SK-N-SH (cell line): ENCODE measurements at places on chromosomes 1 and 21. TPM values are rescaled to one million over a fixed set of nuclear protein-coding genes. Genes with fewer than 3 reads are reported as not detected.

PGLYRP4 gene
- polyA plus RNA-seq: not detected in 2 replicates

CDC42 gene
- polyA plus RNA-seq: 113 and 148 TPM in 2 replicates

CA6 gene
- polyA plus RNA-seq: not detected in 2 replicates

IQCC gene
- polyA plus RNA-seq: 2.4 and 2.9 TPM in 2 replicates

PPFIA4 gene
- polyA plus RNA-seq: 4.4 and 5.5 TPM in 2 replicates

CCDC17 gene
- polyA plus RNA-seq: 0.31 and 0.41 TPM in 2 replicates

PTPRC gene
- 0.03 and 0.11 TPM in 2 replicates for polyA plus RNA-seq

SSR2 gene
- polyA plus RNA-seq: 1,136 and 1,763 TPM in 2 replicates

DRAXIN gene
- 0.57 and 0.97 TPM in 2 replicates for polyA plus RNA-seq

LAMTOR2 gene
- polyA plus RNA-seq: 184 and 230 TPM in 2 replicates

KCNE2 gene
- 0.05 TPM in 1 of 2 replicates, not detected in the other for polyA plus RNA-seq

NVL gene
- 12.4 and 17.5 TPM in 2 replicates for polyA plus RNA-seq

PGLYRP3 gene
- polyA plus RNA-seq: not detected in 2 replicates

CD1E gene
- polyA plus RNA-seq: not detected in 2 replicates

MATN1 gene
- polyA plus RNA-seq: 0.15 and 0.23 TPM in 2 replicates
